Activated naive CD4-positive, alpha-beta T cell treated with anti-CD3 and anti-CD28 coated beads for 36 hours (primary cell): ENCODE measurements at places on chromosomes 2 and 18.
A peak's percentile ranks its signal among the peaks of the same experiment; 100 is the strongest.

DNA sequence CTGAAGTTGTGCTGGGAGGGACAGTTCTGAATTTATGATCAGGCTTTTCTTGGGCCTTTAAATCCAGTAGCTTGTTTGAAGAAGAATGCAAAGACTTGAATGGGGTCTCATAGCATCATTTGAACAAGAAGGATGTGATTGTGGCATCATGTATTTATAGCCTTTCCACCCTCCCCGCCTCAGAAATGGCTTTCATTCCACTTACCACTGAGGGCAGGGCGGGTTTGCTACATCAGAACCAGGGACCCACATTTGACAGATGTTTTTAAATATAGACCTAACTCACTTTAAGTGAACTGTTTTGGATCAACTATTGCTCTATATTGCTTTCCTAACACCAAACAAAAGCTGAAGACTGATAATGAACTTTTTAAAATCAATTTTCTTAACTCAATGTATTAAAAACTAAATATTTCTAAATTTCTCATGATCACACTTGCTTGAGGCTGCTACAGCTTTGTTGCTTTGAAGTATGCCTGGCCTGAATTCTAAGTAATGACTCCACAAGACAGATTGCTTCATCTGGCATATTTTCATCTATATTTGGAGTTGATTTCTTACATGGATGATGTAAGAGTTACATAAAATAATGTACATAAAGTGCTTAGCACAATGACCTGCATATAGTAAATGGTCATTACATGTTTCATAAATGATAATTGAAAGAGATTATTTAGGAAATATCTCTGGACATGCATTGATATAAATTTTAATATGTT, 1552.9 kb upstream of the SLC39A10 start:
- H3K4me3 ChIP-seq = no peak overlapping the region
- H3K36me3 ChIP-seq = no peaks in the 10 kb centered on the region
- no peak overlapping the region for H3K27ac ChIP-seq
- H3K27me3 ChIP-seq = no peaks in the 10 kb centered on the region

DNA sequence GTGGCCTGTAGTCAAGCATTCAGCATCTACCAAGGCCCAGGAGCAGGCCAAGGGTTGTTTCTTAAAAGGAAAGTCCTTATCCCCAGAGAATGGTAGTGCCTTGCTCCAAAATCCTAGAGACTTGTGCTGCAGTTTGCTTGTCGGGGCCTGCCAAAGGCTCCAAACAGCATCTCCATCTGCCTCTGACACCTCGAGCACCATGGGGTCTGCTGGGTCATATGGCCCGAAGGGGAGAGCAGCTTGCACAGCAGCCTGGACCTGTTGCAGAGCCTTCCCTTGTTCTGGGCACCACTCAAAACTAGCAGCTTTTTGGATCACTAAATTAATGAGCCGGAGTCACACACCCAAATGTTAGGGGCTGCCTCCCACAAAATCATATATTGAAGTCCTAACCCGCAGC, 35.7 kb downstream of the GNAL start:
- no peaks in the 10 kb centered on the region for H3K36me3 ChIP-seq
- DNase-seq = no peak
- H3K27me3 ChIP-seq = peaks cover 6% of the 10 kb centered on the region
- H3K27ac ChIP-seq = no peak overlapping the region
- H3K4me3 ChIP-seq = no peak overlapping the region

- peaks cover 31% of the 10 kb centered on the region for H3K4me1 ChIP-seq
- H3K27me3 ChIP-seq = no peaks in the 10 kb centered on the region
- DNase-seq = no peak
- peaks cover 6% of the 10 kb centered on the region for H3K36me3 ChIP-seq
- no peak overlapping the region for H3K27ac ChIP-seq
- no peak overlapping the region for H3K4me3 ChIP-seq
Measured at GRCh38 chr2:195672674-195673073, 15.6 kb downstream of the SLC39A10 start.

DNA sequence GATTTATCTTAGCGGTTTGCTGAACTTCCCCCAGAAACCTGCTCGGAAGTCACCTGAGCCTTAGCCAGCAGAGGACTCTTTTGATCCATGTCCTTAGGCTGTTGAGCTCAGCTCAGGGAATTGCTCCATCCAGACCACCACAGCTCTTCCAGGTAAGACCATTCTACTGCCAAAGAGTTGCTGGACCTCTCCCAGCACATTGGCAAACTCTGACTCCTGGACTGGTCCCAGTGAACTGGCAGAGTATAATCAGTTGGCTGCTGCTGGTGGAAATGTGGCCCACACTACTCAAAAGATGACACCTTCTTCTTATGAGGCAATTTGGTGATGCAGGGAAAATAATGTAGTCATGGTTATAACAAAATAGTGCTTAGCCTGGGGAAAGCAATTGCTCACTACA, 308.8 kb upstream of the FIGN start:
- no peak for DNase-seq
- H3K27me3 ChIP-seq = no peaks in the 10 kb centered on the region
- no peak overlapping the region for H3K27ac ChIP-seq
- no peaks in the 10 kb centered on the region for H3K4me1 ChIP-seq
- no peaks in the 10 kb centered on the region for H3K36me3 ChIP-seq

DNA sequence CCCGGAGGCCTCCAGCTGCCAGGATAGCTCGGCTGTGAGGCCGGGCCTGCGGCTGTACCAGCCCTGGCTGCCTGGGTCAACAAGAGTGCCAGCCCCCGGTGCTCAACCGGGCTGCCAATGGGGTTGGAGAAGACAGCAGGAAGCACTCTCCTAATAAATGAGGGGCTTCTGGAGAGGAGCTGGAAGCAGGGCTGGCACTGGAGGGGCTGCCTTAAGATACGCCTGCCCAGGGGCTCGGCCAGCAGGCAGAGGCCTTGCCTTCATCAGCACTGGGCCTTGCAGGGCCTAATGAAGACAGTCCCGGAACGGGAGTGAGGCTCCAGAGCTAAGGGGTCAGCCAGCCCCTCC, 73.6 kb downstream of the TEX51 start:
- H3K4me3 ChIP-seq = no peak overlapping the region
- H3K36me3 ChIP-seq = no peaks in the 10 kb centered on the region
- no peak overlapping the region for H3K27ac ChIP-seq
- H3K4me1 ChIP-seq = peaks cover 2% of the 10 kb centered on the region
- H3K27me3 ChIP-seq = peaks cover 22% of the 10 kb centered on the region

DNA sequence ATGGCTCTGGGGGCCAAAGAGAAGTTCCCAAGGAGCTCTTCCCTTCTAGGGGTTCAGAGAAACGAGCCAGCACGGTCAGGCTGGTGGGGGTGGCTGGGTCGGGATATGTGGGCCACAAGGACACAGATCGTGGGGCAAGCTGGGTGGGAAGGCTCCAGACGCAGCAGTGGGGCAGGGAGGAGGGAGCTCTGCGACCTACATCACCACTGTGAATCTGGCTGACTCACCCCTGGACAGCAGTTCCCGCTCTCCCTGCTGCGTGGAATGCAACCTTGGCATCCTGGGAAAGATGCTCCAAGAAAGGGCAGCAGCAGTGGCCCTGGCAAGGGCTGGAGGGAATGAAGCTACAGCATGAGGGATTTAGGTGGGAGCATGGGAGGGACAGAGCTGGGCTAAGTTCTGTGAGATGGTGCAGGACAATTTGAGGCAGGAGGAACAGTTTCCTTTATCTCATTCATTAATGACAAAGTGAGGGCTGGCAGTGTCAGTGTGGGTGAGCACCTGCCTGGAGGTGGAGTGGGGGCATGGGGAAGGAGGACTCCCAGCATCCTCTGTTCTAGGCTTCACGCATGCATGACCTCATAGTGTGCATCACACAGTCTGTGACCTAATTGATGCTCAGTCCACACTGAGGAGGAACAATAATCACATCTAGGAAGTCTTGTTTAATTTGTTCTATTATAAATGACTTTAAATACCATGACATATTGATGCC, 25.0 kb downstream of the CELF4 start:
- no peak overlapping the region for H3K27ac ChIP-seq
- no peak for DNase-seq
- no peak overlapping the region for H3K4me3 ChIP-seq
- no peaks in the 10 kb centered on the region for H3K36me3 ChIP-seq
- peaks cover 4% of the 10 kb centered on the region for H3K4me1 ChIP-seq
- H3K27me3 ChIP-seq = peaks cover 25% of the 10 kb centered on the region

- H3K4me1 ChIP-seq = no peaks in the 10 kb centered on the region
- H3K27me3 ChIP-seq = no peaks in the 10 kb centered on the region
- no peak overlapping the region for H3K27ac ChIP-seq
- no peaks in the 10 kb centered on the region for H3K36me3 ChIP-seq
- no peak overlapping the region for H3K4me3 ChIP-seq
Measured at GRCh38 chr18:26119246-26119645, 14.4 kb upstream of the PSMA8 start.

GRCh38 chr18:51350081-51350480, 152.6 kb upstream of the MEX3C start:
- H3K36me3 ChIP-seq = no peaks in the 10 kb centered on the region

GRCh38 chr18:61605376-61606067, 272.3 kb downstream of the CDH20 start:
- DNase-seq = no peak
- H3K4me3 ChIP-seq = no peak overlapping the region
- H3K27ac ChIP-seq = no peak overlapping the region
- peaks cover 31% of the 10 kb centered on the region for H3K27me3 ChIP-seq
- no peaks in the 10 kb centered on the region for H3K4me1 ChIP-seq
- H3K36me3 ChIP-seq = no peaks in the 10 kb centered on the region

GRCh38 chr2:59680863-59681262, 872.6 kb downstream of the BCL11A start:
- H3K36me3 ChIP-seq = no peaks in the 10 kb centered on the region
- H3K4me3 ChIP-seq = no peak overlapping the region
- no peak for DNase-seq
- H3K27ac ChIP-seq = no peak overlapping the region
- H3K27me3 ChIP-seq = peaks cover 5% of the 10 kb centered on the region

- no peaks in the 10 kb centered on the region for H3K36me3 ChIP-seq
- no peak overlapping the region for H3K27ac ChIP-seq
- no peak overlapping the region for H3K4me3 ChIP-seq
- peaks cover 9% of the 10 kb centered on the region for H3K27me3 ChIP-seq
- no peak for DNase-seq
Measured at GRCh38 chr2:1731963-1732768, 12.1 kb downstream of the PXDN start.

GRCh38 chr2:209579230-209579749, 155.4 kb downstream of the MAP2 start:
- no peaks in the 10 kb centered on the region for H3K36me3 ChIP-seq
- no peak for DNase-seq
- peaks cover under 1% of the 10 kb centered on the region for H3K27me3 ChIP-seq
- H3K27ac ChIP-seq = no peak overlapping the region
- peaks cover 6% of the 10 kb centered on the region for H3K4me1 ChIP-seq

- no peaks in the 10 kb centered on the region for H3K27me3 ChIP-seq
- H3K27ac ChIP-seq = no peak overlapping the region
- H3K36me3 ChIP-seq = no peaks in the 10 kb centered on the region
- H3K4me3 ChIP-seq = no peak overlapping the region
Measured at GRCh38 chr18:3405713-3406112, 44.3 kb upstream of the TGIF1 start.

DNA sequence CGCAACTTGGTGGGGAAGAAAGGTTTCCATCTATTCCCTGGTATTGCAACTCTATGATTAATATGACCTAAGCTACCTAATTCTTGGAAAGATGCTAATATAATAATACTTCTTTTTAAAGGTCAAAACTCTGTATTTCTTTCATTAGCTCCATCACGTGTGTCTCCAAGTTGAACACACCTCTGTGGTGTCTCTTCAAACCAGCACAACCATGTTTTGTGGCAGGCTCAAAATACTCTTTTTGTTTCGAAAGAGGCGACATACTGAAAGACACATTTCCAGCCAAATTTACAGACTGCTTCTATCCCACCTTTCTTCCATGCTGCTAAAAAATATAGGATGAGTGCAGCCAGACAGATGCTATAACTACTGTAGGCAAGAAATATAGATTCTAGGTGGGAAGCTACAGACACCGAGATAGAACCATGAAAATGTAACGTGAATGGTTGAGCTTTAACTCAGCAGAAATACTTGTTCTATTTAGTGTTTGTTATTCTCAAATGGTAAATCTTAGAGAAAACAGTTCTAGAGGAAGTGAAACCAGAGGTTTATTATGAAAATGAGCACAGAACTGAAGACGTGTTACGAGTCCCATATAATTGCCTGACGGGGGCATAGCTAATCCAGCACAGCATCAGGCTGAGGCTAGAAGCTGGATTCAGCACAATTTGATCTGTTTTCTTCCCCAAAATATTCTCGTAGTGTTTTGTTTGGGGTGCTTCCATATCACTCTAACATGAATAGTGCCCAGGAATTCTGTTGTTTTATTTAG, 991.5 kb upstream of the FANCL start:
- no peak overlapping the region for H3K27ac ChIP-seq
- DNase-seq = no peak
- H3K36me3 ChIP-seq = no peaks in the 10 kb centered on the region
- no peaks in the 10 kb centered on the region for H3K27me3 ChIP-seq
- H3K4me1 ChIP-seq = no peaks in the 10 kb centered on the region

DNA sequence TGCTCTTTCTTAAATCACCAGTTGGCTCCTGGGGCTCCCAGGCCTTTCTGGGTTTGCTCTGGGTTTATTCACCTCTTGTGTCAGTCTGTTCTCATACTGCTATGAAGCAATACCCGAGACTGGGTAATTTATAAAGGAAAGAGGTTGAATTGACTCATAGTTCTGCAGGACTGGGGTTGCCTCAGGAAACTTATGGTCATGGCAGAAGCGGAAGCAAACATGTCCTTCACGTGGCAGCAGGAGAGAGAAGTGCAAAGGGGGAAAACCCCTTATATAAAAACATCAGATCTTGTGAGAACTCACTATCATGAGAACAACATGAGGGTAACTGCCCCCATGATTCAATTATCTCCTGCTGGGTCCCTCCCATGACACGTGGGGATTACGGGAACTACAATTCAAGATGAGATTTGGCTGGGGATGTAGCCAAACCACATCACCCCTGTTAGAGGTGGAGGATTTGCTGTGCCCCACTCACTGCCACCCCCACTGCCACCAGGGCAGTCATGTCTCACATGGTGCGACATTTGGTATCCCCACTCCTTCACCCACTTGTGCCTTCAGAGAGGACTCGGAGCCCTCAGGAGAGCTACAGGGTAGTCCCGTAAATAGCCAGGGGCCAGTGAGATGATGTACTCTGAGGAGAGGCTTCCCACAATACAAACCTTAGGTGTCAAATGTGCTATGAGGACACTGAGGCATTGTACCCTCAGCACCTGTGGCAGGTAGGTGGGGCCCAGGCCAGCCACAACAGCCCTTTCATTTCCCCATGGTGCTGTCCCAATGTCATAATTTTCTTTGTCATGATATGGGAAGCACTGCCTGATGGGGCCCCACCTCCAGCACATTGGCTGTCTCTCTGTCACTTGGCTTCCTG, 35.7 kb downstream of the CDC42EP3 start:
- peaks cover 49% of the 10 kb centered on the region for H3K4me1 ChIP-seq
- peak overlapping the region; percentile 90 for H3K27ac ChIP-seq
- H3K27me3 ChIP-seq = no peaks in the 10 kb centered on the region
- DNase-seq = peak; percentile 85

DNA sequence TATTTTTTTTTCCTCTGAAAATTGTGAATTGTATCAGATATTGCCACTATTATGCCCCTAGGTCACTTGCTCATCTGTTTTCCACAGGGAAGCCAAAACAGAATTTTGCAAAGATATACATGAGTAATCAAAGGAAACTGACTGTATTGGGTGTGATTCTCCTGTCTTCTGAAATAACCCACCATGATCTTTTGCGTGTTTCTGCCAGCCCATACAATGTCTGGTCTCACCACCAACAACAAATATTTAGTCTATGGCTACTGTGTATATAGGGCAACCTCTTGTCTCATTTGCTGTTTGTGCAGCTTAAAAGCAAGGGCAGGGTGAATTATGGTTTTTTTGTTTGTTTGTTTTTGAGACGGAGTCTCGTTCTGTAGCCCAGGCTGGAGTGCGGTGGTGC, 26.5 kb downstream of the EPAS1 start:
- H3K27ac ChIP-seq = no peak overlapping the region
- no peak for DNase-seq
- H3K27me3 ChIP-seq = no peaks in the 10 kb centered on the region
- H3K4me3 ChIP-seq = no peak overlapping the region
